ENCODE measurements at places on chromosomes 6 and 20.

GRCh38 chr6:34573567-34574183 is 17.5 kb upstream of the SPDEF start:
- DNase-seq, result no peak

DNA sequence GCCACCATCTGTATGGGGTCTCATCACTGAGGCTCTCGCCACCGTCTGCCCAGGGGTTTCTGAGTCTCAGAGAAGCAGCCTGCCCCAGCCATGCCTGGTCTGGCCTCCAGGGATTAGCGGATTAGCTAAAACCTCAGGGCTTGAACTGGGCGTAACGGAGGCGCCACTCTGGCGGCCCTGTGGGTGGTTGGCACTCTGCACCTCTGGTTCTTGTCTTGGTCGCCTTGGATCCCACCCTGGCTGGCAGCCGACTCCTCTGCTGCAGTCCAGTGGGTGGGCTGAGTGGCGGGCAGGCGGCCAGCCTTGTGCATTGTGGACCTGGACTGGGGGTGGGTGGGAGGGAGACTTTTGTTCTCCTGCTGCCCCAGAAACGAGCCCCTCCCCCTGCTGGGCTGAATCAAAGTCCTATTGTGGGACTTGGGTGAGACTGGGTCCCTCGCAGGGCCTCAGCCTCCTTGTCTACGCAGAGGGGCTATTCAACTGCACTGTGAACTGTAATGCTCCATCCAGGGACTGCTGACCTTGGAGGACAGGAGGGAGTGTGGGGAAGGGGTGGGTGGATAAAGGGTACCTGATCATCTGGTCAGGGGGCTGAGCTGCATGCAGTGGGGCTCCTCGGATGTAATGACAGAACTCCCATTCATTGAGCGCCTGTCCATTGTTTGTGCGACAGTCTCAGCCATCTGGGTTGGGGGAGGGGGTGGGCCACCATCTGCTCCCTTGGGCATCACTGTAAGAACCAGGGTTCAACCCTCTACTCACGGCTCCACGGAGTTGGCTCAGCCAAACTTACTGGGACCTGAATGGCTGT is 23.9 kb downstream of the SUN5 start:
- no peak for DNase-seq

- DNase-seq, result no peak
Measured at GRCh38 chr6:114634016-114634415, 291.2 kb upstream of the HS3ST5 start.

DNA sequence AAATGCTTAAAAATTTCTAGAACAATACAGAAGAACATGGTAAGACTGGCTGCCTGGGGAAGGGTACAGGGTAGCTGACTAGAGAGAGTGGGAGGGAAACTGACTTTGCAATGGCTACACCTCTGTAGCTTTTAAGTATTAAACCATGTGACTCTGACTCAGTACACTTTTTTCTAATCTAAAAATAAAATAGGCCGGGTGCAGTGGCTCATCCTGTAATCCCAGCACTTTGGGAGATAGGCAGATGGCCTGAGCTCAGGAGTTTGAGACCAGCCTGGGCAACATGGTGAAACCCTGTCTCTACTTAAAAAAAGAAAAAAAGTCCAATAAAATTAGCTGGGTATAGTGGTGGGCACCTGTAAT is 18.5 kb downstream of the ATP9A start:
- DNase-seq, result no peak

GRCh38 chr6:166228839-166229528 is 61.3 kb upstream of the TBXT start:
- no peak for DNase-seq

DNA sequence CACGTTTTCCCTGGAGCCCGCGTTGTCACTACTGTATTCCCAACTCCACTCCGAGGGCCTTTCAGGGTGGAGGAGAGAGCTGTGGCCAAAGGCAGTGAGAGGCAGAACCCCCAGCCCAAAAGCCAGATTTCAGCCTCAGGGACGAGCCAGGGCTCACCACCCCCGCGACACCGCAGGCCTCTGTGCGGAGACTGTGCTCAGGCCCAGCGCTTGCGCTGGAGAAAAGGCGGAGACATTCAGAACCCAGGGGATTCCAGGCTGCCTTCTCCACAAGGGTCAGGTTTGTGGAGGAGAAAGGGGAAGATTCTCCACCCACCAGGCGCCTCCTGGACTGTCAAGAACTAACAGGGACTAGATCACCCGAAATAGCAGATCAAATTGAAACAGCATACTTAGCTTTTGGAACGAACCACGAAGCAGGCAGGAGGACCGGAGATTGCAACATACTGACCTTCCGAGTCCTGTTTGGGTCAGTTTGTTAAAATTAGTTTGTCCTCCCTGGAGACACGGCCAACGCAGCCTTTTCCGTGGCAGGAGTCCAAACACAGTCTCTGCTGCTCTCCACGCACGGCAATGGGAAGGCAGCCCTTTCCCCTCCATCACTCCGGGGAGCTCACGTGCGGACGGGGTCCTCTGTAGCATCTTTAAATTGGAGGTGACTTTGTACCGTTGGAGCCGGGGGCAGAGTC is 14.4 kb downstream of the DLL1 start:
- no peak for DNase-seq

DNA sequence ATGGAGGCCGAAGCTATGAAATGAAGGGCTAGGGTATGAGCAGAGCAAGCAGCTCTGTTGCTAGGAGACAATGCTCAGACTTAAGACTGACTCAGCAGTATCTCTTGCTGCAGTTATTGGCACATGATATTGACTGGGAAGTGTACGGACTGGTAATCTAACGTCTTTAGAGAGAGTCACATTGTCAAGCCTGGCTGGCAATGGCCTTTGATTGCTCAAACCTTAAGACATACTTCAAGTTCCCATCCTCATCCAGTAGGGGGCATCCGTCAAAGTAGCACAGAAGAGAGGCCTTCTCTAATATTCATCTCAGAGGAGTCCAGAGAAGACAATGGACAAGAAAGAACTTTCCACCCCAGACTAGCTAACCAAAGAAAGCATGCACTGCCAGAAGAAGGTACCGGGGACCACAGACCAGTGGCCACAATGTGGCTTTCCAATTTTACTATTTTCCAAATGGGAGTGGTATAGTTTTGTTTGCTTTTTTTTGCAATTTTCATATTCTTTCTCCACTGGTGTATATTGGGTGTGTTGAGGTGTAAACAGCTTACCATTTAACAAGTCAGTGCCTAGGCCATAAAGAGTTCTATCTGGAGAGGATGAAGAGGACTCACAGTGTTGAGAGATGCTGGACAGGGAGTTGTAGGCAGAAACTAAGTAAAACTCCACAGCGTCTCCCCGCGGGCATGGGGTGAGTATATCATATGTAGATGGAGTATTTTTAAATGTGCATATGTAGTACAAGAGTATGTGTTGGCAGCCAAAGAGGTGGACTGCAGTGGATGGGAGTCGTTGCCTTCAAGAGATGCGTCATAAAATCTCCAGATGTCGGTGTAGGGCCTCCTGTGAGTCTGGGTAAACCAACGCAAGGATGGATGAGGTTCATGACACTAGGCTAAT is 36.7 kb downstream of the LRFN2 start:
- DNase-seq, result no peak

- DNase-seq, result no peak
Measured at GRCh38 chr20:25283221-25283951, 35.5 kb downstream of the PYGB start.

Data from left renal cortex interstitium (tissue), 4 donors.